Smooth muscle cell of the umbilical artery (primary cell): ENCODE measurements at places on chromosomes 1 and 21. TPM values are rescaled to one million over a fixed set of nuclear protein-coding genes. Genes with fewer than 3 reads are reported as not detected.

Gene ELAPOR1
- 0.23 and 0.89 TPM in 2 replicates for total RNA-seq

Gene ADAR
- total RNA-seq: 76.0 and 123 TPM in 2 replicates

Gene OR6K3
- total RNA-seq: not detected in 2 replicates

Gene CDK18
- 0.89 and 6.1 TPM in 2 replicates for total RNA-seq

Gene NVL
- 29.1 and 34.0 TPM in 2 replicates for total RNA-seq

Gene ZNF648
- total RNA-seq: not detected in 2 replicates

Gene ADGRL2
- 31.8 and 47.6 TPM in 2 replicates for total RNA-seq

Gene ADPRS
- 34.6 and 36.2 TPM in 2 replicates for total RNA-seq

Gene NPR1
- under 0.01 and 0.05 TPM in 2 replicates for total RNA-seq

Gene CLCNKB
- 0.09 and 0.30 TPM in 2 replicates for total RNA-seq

Gene A3GALT2
- not detected in 2 replicates for total RNA-seq

Gene BTBD19
- 11.9 and 17.0 TPM in 2 replicates for total RNA-seq

Gene GRHL3
- not detected in 2 replicates for total RNA-seq

Gene MYBPHL
- not detected in 2 replicates for total RNA-seq

Gene CRB1
- 0.09 and 0.30 TPM in 2 replicates for total RNA-seq

Gene C1orf53
- 2.4 and 4.8 TPM in 2 replicates for total RNA-seq

Gene RFX5
- 47.5 and 53.5 TPM in 2 replicates for total RNA-seq

Gene PM20D1
- under 0.01 TPM in 1 of 2 replicates, not detected in the other for total RNA-seq

Gene CORT
- 0.18 TPM in 1 of 2 replicates, not detected in the other for total RNA-seq

Gene GABRD
- total RNA-seq: not detected in 2 replicates

Gene STYXL2
- not detected in 2 replicates for total RNA-seq

Gene PRMT6
- 11.9 and 15.4 TPM in 2 replicates for total RNA-seq

Gene SETSIP
- not detected in 2 replicates for total RNA-seq

Gene OLIG1
- total RNA-seq: not detected in 2 replicates

Gene PER3
- 3.0 and 4.5 TPM in 2 replicates for total RNA-seq

Gene PAPPA2
- total RNA-seq: 13.6 and 15.4 TPM in 2 replicates

Gene PLA2G2D
- total RNA-seq: not detected in 2 replicates

Gene SLC45A3
- total RNA-seq: 3.3 and 4.8 TPM in 2 replicates
